Psoas muscle (tissue), 8 donors: ENCODE measurements at places on chromosomes 11 and 22. TPM values are rescaled to one million over a fixed set of nuclear protein-coding genes. Genes with fewer than 3 reads are reported as not detected.

- no peak for DNase-seq
- H3K27me3 ChIP-seq: no peaks in the 10 kb centered on the region
- no peak overlapping the region for H3K4me3 ChIP-seq
- no peak overlapping the region for H3K27ac ChIP-seq
- H3K4me1 ChIP-seq: no peaks in the 10 kb centered on the region
- H3K36me3 ChIP-seq: no peaks in the 10 kb centered on the region
These were observed 81.6 kb downstream of the BRD1 start for GRCh38 chr22:49746065-49746464.

DNA sequence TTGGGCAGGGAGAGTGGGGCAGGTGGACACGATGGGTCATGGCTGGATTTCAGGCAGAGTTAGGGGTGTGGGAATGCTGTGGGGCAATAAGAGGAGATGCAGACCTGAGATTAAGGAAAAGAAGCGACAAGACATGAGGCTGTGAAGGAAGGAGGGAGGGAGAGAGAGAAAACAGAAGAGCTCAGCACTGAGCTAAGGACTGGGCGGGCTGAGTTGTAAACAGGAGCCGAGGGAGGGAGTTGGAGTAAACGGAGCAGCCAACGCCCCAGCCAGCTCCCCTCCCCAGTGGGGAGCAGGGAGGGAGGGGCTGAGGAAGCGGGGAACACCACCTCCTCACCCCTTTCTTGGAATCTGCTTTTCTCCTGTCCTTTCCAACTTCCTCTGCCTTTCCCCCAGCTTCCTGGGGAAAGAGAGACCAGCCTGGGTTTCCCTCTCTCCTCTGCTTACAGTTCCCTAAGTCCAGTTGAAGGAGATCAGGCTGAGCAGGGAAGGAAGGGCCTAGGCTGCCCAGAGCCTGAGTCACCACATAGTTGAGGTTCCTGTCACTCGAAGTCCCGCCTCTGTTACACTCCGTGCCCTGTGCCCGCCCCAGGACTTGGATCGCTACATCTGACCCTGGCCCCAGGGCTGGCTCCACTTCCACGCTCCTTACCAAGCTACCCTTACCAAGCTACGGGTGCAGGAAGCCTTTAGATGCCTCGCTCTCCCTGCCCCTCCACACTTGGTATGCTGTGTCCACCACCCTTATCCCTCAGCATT is 6.7 kb upstream of the AHNAK start:
- H3K27me3 ChIP-seq: no peaks in the 10 kb centered on the region
- H3K4me3 ChIP-seq: peak overlapping the region; percentile 54
- peak overlapping the region; percentile 99 for H3K27ac ChIP-seq
- peak; percentile 88 for DNase-seq
- H3K36me3 ChIP-seq: no peaks in the 10 kb centered on the region

Gene RFPL2
- not detected for polyA plus RNA-seq

DNA sequence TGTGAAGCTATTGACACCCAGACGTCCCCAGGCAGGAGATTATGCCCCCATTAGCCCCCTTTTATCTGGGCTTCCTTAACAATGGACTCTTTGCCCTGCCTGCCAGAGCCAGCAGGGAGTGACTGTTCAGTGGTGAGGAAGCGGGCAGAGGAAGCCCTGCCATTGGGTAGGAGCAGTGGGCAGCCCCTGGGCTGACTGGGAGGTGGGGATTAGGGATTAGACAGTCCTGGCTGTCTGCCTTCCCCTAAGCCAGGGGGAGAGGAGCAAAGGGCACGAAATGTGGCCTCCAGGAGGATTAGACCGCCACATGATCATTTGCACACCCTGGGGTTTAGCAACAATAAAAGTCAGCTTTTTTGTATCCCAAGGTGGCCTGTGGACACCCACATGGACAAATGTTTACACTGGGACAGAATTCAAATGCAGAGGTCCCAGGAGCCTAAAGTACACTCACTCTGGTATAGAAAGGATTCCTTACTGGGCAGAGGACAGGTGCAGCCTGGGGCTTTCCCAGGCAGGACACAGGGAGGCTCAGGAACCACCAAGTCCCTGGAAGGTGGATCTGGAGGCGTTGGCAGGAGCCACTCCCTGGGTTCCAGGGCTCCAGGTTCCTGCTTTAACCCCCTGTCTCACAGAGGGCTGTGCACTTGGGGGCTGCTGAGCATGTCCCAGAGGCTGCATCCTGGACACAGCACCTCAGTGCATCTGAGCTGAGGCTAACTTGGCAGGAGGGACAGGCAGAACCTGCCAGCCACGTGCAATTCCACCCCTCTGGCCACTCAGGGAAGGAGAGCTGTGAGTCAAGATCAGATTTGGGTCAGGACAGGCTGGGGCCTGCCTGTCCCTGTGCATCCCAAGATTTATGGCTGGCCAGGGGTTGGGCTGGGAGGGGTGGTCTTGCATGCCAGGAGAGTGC is 2.1 kb downstream of the PNPLA3 start:
- peaks cover 10% of the 10 kb centered on the region for H3K36me3 ChIP-seq
- peak overlapping the region; percentile 85 for H3K27ac ChIP-seq
- peaks cover 4% of the 10 kb centered on the region for H3K4me1 ChIP-seq
- H3K4me3 ChIP-seq: peak overlapping the region; percentile 71

DNA sequence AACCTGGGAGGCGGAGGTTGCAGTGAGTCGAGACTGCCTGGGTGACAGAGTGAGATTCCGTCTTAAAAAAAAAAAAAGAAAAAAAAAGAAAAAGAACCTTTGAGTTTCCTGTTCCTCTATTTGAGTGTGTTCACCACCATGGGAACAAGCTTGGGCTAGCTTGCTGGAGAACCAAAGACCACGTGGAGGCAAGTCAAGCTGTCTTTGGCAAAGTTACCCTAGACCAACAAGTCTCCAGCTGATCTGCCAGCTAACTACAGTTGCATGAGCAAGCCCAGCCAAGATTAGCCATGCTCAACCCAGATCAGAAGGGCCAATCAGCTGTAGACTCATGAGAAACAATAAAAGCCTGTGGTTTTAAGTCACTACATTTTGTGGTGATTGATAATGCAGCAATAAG is 29.7 kb downstream of the SLN start:
- no peak overlapping the region for H3K27ac ChIP-seq
- H3K36me3 ChIP-seq: no peaks in the 10 kb centered on the region
- no peaks in the 10 kb centered on the region for H3K4me1 ChIP-seq
- no peaks in the 10 kb centered on the region for H3K27me3 ChIP-seq

DNA sequence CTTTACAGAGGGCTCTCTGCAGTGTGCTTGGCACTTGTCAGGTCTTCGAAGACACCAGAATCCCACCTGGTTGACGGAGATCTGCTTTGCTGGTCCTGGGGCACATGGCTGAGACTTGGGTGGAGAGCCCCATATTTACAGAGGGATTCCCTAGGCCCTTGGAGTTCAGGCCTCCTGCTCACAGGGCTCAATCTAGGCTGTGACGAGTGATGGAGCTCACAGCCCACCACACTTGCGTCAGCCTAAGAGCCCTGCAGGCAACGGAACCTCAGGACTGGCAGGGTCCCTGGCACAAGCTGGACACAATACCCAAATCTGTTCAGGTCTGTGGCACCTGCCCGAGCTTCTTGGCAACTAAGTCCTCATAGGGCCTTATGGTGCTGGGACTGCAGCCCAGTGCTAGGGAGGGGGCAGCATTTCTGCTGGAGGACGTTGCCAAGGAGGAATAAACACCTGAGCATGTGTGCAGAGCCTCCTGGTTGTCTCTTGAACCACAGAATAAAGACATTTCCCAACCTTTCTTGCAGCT is 59.1 kb downstream of the KCNC1 start:
- H3K27me3 ChIP-seq: no peaks in the 10 kb centered on the region
- no peak overlapping the region for H3K4me3 ChIP-seq
- no peak overlapping the region for H3K27ac ChIP-seq
- H3K36me3 ChIP-seq: no peaks in the 10 kb centered on the region

Gene OR8G1
- not detected for polyA plus RNA-seq

DNA sequence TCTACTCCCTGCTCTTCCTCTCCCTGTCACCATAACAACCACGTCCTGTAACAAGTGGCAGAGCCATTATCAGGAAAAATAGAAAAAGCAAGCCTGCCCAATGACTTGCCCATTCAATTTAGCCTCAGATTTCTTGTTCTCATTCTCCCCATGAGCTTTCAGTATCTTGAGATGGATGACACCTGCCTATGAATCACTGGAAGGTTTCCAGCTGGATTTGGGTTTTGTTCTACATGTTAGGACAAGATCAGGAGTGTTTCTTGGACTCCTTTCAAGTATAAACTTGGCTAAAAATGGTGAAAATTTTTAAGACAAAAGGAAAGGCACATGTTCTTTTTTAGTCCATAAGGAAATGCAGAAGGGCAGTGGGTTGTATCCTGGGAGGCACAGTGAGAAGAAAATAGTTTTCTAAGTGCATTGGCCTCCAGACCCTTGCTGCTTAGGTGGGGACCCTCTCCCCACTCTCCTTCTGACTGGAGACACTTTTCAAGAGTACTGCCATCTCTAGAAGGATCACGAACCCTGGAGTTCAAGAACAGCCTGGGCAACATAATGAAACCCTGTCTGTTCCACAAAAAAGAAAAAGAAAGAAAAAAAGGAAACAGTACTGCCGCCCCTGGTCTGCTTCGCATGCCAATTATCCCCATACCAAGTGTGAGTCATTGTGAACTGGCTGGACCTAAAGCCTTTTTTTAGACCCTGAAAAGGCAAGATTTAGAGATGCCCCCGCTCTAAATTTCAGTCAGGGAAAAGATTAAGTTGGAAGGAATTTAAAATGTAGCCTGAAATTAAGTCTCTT is 51.0 kb downstream of the MTNR1B start:
- no peaks in the 10 kb centered on the region for H3K4me1 ChIP-seq
- no peak overlapping the region for H3K27ac ChIP-seq
- no peaks in the 10 kb centered on the region for H3K36me3 ChIP-seq
- H3K4me3 ChIP-seq: no peak overlapping the region
- DNase-seq: no peak
- H3K27me3 ChIP-seq: no peaks in the 10 kb centered on the region

Gene RNF121
- polyA plus RNA-seq: 24.1 TPM

Gene UBQLN3
- not detected for polyA plus RNA-seq

GRCh38 chr11:111788051-111788450 is 21.9 kb upstream of the PPP2R1B start:
- peak; percentile 47 for DNase-seq
- no peaks in the 10 kb centered on the region for H3K27me3 ChIP-seq
- peak overlapping the region; percentile 11 for H3K4me3 ChIP-seq
- peak overlapping the region; percentile 90 for H3K27ac ChIP-seq
- peaks cover 36% of the 10 kb centered on the region for H3K4me1 ChIP-seq

DNA sequence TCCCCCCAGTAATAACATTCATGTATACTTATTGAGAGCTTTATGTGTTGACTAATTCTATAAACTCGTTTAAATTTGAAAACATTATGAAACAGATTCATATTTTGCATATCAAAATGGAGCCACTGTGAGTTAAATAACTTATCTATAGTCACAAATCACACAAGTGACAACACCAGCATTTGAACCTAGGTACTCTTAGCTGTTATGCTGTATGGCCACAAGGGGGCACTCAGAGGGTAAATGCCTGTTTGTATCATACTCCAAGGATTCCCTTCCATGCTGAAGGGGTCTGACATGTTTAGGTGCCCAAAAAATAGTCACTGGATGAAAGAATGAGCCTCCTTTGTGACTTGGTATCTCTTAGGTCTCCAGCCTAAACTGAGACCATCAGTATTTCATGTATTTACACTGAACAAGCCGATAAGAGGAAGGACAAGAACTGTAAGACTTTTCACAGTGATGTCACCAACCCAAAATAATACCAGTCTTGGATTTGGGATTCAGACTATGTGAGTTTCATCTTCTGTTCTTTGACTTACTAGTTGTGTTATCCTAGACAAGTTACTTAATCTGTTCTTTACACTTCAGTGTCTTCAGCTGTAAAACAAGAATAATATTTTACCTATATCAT is 12.2 kb upstream of the OR52D1 start:
- DNase-seq: no peak
- H3K27ac ChIP-seq: no peak overlapping the region
- H3K27me3 ChIP-seq: no peaks in the 10 kb centered on the region
- no peaks in the 10 kb centered on the region for H3K4me1 ChIP-seq
- H3K4me3 ChIP-seq: no peak overlapping the region
- H3K36me3 ChIP-seq: no peaks in the 10 kb centered on the region

Gene OR10A2
- polyA plus RNA-seq: not detected

Gene GAB4
- polyA plus RNA-seq: not detected

Gene OR52N4
- polyA plus RNA-seq: not detected

Gene OR5I1
- not detected for polyA plus RNA-seq

- no peak overlapping the region for H3K27ac ChIP-seq
- no peak overlapping the region for H3K4me3 ChIP-seq
- no peak for DNase-seq
- no peaks in the 10 kb centered on the region for H3K36me3 ChIP-seq
- no peaks in the 10 kb centered on the region for H3K27me3 ChIP-seq
These were observed 86.8 kb downstream of the KCNQ1OT1 start for GRCh38 chr11:2612884-2613571.

DNA sequence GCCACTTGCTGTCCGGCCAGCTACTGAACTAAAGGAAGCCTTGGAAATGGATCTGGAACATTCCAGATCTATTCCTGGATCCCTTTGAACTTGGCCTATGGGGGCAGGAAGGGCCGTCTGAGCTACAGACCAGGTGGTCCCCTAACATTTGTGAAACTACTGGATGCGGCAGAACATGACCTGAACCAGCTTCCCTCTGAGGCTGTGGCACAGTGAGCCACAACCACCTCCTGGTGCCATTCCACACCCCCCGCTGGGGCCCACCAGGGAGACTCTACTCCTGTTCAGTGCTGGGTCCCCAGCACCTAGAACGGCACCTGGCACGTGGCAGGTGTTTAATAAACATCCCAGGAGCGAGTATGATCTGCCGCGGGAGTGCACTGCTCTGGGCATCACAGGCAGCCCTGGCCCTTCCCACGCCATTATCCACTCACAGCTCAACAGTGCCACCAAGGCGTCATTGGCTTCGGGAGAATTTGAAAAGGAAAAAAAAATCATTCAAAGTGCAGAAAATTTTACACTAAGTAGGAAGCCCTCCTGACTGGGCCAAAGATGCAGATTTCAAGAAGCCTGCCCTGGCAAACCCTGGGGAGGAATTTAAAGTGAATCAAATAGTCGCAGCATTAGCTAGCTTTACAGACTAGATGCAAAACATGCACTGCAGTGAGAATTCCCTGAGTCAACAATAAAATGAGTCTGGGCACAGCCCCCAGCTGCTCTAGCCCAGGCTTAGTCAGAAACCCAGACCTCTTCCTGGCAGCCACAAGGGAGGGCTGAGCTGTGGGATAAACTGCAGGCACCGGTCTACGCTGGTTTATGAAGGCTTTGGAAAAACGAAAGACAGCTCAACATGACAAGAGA is 14.3 kb upstream of the EFCAB6 start:
- no peaks in the 10 kb centered on the region for H3K36me3 ChIP-seq
- H3K27me3 ChIP-seq: no peaks in the 10 kb centered on the region
- H3K27ac ChIP-seq: no peak overlapping the region
- H3K4me1 ChIP-seq: peaks cover 17% of the 10 kb centered on the region
- DNase-seq: peak; percentile 46
- no peak overlapping the region for H3K4me3 ChIP-seq
